ENCODE measurements at places on chromosomes 7 and 10.

DNA sequence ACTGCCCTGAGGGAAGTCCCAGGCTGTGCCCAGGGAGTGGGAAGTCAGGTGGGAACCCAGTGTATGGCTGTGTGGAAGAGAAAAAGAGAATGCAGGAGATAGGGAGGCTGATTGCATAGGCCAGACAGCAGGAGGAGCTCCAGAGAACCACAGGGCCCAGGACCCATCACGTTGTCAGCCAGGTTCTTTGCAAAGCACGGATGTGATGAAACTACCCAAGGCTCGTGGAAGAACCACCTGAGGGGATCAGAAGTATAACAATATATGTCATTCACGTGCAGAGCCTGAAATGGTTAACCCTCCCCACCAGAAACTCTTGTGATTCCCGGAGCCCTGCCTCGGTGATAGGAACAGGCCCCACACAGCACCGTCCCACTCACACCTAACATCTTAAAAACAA is 83.6 kb downstream of the LARP4B start:
- DNase-seq, result no peak

DNA sequence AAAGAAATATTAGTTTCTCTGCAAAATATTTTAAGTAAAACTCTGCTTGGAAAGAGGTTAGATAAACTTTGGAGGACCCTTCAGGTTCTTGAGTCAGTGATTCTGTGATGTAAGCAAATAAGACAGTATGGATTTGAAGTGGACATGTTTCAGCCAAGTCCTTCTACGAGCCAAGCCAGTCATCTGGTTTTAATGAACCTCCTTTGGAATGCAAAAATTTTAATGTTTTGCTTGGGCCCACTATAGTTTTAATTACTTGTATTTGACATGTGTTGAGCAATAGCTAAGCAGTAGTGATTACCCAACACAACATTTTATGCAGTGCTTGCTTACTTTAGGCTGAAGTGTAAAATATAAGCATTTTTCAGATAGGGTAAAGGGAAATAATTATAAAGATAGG is 296.3 kb upstream of the SEMA3D start:
- DNase-seq, result no peak

GRCh38 chr10:71946700-71947099 is 17.5 kb upstream of the CHST3 start:
- DNase-seq, result no peak

DNA sequence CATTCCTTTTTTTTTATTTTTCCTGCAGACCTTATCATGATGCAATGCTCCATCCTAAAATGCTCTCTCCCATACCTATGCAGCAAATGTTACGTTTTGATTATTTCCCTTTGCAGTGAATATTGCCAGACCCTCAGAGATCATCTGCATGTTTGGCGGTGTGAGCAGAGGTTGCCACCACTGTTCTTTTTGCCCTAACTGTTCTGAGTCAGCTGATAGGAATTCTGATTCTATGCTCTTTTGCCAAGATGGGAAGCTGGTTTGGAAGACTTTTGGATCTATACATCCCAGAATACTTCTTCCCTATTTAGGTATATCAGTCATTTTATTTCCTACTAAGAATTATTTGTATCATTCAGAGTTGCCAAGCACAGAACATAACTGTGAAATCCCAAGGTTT is 130.5 kb downstream of the KLF6 start:
- DNase-seq, result no peak

- DNase-seq, result no peak
Observed at GRCh38 chr10:128915630-128916029, 551.4 kb upstream of the MGMT start.

GRCh38 chr10:115092258-115092554 is 959 bp upstream of the ATRNL1 start:
- no peak for DNase-seq

GRCh38 chr7:66105263-66105748 is 9.3 kb upstream of the CRCP start:
- no peak for DNase-seq

GRCh38 chr7:155756322-155756721 is 55.9 kb downstream of the SHH start:
- DNase-seq, result no peak

DNA sequence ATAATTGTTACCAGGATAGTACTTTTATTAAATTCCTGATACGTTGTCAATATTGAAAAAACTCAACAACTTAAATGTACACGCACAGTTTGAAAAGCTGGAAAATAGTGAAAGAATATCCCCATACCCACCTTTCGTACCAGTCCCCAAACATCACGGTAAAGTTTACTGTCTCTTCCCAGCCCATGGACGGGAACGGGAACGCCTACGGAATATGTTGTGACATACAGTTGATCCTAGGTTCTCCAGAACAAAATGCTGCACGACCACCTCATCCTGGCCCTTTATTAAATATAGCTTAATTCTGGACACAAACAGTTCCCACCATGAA is 527 bp upstream of the BCAP29 start:
- no peak for DNase-seq

- DNase-seq, result no peak
Observed at GRCh38 chr10:98382691-98383101, 32.3 kb downstream of the PYROXD2 start.

GRCh38 chr7:92833766-92834506 is 2.4 kb downstream of the CDK6 start:
- no peak for DNase-seq

DNA sequence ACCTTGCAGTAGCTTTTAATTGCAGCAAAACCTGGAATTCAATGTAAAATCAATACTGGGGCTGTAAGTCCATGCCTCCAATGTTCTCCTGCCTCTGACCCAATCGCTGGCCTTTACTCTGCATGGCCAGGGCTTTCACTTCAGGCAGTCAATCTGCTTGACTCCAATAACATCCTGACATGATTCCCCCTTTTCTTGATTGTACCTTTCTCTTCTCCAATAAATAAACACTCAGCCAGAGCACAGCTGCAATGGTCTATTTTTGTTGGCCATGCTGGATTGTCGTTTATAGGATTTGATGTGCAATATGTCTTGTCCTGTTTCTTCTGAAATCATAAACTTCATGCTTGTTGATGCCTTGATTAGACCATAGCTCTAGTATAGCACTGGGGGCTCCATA is 97.8 kb upstream of the COL1A2 start:
- no peak for DNase-seq

GRCh38 chr7:1255817-1256340 is 23.2 kb downstream of the UNCX start:
- no peak for DNase-seq

GRCh38 chr10:26199841-26200240 is 16.7 kb upstream of the GAD2 start:
- no peak for DNase-seq

DNA sequence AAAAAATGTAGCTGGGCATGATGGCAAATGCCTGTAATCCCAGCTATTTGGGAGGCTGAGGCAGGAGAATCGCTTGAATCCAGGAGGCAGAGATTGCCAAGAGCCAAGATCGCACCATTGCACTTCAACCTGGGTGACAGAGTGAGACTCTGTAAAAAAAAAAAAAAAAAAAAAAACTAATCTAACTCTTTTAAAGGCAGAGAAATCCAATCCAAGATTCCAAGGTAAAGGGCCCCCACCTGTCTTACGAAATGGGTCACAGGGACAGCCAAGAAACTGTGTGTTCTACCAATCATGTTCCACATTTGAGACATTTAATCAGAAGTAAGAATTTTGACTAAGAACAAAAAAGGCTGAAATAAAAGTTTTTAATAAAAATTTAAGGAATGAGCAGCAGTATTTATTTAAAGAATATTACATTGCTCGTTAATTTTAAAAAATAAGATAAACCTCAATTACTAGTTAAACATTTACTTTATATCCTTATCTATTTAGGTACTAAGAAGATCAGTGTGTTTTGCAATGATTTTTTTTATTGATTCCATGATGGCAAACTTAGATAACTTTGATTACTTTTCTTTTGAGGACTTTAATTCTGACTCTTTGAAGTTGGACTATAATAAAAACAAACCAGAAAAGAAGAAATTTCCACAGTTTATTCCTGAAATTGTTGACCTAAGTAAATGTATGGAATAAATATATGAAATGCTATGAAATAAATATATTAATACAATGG is 6.7 kb upstream of the OAT start:
- DNase-seq, result no peak

GRCh38 chr7:36400606-36401005 is 10.9 kb downstream of the ANLN start:
- no peak for DNase-seq

GRCh38 chr7:151590071-151590849 is 70.6 kb upstream of the RHEB start:
- no peak for DNase-seq

DNA sequence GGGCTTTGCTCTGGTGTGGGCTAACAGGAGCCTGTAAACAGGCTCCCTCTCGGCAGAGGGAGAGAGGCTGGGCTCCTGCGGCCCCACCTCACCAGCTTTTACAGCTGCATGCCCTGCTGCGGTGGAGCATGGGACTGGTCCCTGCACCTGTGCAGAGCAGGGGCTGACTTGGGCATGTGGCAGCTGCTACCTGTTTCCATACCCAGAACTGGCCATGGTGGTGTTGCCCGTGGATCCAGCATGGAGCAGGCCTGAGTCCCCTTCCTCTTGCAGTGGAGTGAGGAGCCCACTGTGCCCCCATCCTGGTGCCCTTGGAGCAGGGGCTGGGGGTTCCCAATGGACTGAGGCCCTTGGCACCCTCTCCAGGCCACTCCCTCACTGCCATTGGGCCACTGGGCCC is 91.9 kb upstream of the MGMT start:
- no peak for DNase-seq

DNA sequence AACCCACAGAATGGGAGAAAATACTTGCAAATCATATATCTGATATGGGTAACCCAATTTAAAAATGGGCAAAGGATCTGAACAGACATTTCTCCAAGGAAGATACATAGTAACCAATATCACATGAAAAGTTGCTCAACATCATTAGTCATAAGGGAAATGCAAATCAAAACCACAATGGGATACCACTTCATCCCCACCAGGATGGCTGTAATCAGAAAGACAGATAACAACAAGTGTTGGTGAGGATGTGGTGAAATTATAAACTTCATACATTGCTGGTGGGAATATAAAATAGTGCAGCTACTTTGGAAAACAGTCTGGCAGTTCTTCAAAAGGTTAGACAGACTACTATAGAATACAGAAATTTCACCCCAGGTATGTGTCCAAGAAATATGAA is 19.3 kb downstream of the AOC1 start:
- no peak for DNase-seq

- DNase-seq, result no peak
Observed at GRCh38 chr10:132456881-132457280, 59.9 kb downstream of the PWWP2B start.

DNA sequence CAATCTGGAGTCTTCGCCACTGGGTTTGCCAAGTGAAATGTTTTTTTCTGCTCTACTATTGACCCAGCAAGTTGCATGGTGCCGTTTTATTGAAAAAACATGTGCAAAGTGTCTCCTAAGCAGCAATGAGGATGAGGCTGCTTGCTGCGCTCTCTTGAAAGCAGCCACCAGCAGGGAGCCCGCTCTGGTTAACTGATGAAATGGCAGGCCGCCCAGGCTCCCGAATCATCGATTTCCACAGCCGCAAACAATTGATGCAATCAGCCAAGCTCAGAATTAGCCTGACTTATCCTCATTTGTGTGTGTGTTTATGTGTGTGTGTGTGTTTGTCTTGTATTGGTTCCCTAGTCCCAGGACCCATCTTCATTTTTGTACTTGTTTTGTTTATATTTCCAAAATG is 22.2 kb upstream of the LYZL1 start:
- DNase-seq, result no peak

- DNase-seq, result no peak
Observed at GRCh38 chr10:75617485-75618155, 186.2 kb downstream of the LRMDA start.

DNA sequence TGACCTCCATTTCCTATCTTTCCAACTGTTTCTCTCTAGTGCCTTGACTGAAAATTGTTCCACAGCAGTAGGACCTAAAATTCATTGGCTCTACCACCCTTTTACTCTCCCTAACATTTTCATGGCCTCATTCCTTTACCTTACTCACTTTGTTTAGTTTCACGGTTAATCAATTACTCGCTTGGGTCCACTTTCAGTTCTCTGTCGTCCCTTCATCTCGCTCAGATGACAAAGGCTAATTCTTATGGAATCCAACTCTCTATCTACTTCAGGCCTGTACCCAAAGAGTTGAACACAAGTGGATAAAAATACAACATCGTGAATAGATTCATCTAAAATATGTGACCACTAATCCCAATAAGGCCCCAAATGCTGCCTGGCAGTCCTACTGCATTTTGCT is 85.9 kb upstream of the ADO start:
- DNase-seq, result no peak

GRCh38 chr7:132739271-132739955 is 163.1 kb upstream of the PLXNA4 start:
- DNase-seq, result peak; percentile 12

DNA sequence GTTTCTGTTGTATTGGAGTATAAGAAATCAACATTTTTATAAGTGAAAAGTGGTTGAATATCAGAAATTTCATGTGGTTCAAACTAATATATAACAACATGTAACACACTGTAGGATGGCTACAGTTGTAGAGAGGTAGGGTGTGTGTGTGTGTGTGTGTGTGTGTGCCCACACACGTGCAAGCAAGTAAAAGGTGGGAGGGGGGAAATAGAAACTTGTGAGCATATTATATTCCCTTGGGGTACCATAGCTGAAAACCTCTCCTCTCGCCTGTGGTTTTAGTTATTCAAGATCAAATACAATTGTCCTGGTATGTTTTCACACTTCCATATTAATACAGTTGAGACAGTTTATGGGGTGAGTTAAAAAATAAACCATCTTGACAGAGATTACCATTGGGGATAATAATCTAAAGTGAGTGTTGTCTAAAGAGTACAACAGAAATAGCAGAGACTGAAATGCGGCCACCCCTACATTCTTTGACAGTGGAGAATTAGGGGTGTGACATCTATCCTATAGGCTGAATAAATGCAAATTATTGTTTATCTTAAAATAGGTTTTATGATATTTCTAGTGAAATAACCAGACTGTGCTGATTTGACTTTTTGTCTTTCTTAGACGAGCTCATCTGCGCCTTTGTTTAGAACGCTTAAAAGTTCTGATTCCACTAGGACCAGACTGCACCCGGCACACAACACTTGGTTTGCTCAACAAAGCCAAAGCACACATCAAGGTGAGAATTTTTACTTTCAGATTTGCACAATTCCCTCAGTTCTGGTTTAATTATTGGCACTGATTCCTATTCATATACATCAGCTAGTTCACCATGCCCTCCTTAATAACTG is 25.9 kb downstream of the SMNDC1 start:
- no peak for DNase-seq

DNA sequence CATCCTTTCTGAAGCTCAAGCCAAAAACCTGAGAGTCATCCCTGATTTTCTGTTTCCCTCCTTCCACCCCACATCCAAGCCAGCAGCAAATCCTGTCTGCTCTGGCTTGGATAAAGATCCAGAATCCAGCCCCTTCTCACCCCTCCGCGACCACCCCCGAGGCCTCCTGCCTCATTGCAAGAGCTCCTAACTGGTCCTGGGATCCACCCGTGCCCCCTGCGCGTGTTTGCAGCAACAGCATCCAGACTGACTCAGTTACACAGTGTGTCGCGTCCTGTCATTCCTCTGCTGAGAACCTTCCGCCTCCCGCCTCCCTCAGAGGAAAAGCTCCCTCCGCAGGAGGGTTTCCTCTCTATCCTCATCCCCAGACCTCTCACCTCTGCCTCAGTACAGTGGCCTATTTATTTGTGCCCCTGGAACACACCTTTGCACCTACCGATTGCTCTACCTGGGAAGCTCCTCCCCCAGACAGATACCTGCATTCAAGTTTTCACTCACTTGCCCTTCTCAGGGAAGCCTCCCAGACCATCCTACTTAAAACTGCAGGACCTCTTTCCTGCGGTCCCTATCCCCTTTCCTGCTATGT is 21.6 kb upstream of the GRID1 start:
- no peak for DNase-seq

- DNase-seq, result no peak
Observed at GRCh38 chr10:21518149-21518640, 7.3 kb downstream of the SKIDA1 start.

All from GOT3 (cell line).